Stimulated activated CD8-positive, alpha-beta memory T cell treated with anti-CD3 and anti-CD28 coated beads, Interleukin-2, amount 100 ng/mL, for 1 hour (primary cell): ENCODE measurements at places on chromosomes 2 and 18.

- DNase-seq: no peak
These were observed 37.1 kb downstream of the ICOS start for GRCh38 chr2:203973676-203974075.

DNA sequence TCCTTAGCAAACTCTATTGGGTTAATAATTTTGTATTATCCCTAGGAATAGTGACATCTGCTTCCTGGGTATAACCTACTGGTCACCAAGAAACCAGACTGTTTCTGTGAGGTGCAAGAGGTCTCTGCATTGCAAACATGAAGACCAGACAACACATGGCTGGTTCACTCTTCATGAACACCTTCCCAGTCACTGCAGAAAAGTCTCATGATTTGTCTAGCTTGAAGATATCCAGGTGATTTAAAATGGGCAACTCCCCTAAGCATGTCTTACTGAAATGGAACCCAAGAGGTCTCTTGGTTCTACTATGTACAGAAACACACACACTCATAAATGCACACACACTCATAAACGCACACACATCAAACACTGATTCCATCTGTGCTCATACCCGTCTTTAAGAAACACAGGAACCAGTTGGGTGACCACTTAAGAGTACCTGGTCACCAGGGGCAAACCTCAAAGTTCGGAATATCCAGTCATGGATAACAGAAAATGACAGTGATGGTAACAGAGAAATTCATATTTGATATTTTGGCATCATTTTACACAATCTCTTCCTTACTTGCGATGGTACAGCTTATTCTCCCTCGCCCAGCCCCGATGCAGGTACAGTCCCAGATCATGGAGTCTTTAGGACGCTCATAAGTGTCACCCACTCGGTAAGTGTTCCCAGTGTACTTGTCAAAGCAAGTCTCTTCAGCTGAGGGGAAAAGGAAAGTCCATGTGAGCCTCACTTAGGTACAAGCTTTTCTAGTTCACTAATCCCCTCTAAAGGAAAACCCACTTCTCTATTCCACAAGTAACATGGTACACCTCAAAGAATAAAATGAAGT is 2.9 kb downstream of the FN1 start:
- DNase-seq: no peak

DNA sequence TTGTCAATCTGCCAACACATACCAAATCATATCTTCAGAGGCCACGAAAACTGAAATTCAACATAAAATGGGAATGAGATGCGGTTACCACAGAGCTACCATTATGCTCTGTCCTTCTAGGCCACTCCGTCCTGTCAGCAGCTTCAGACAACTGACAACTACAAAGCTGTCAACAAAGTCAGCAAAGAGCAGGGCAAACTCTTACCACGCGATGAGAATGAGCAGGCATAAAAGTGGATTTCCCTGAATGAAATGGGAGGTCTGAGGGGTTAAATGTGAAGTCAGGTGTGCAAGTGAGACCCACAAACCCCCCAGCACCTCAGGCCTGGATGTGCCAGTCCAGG is 130.1 kb downstream of the LNPK start:
- DNase-seq: no peak

DNA sequence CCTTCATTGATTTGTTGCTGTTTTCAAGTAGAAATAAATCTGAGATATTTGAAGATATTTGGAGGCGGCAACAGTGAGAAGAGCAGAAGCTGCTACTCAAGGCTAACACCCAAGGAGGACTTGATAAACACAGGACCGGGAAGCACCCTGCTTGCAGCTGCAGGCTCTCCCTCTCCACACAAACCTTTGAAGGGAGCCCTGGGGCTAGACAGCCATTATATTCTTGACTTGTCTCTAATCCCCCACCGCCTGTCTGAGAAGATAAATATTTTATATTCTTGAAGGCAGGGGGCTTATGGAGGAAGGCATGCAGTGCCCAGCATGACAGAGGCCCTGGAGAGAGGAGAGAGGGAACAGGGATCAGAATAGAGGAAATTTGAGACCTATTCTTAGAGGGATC is 50.9 kb upstream of the SMAD2 start:
- DNase-seq: no peak

DNA sequence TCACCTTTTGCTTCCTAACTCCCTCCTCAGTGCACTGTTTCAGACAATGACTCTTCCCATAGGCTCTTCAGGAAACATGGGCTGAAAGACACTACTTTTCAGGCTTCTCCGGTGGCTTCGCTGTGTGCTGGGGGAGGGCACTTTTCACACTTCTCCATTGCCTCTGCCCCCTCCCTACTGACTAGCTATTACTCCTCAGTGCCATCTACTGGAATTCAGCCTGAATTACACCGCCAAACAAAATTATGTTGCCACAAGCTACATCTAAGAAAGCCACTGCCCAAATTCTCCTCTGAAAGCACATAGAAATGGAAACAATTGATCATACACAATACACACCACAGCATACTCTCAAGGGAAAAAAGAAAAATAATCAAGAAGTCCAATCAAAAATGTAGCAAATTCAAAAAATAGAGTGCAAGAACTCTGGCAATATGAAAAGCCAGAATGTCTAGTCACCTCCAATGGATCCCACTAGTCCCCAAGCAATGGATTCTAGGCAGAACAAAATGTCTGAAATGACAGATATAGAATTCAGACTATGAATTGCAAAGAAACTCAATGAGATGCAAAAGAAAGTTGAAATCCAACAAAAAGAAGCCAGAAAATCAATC is 1139.4 kb upstream of the GYPC start:
- DNase-seq: no peak

DNA sequence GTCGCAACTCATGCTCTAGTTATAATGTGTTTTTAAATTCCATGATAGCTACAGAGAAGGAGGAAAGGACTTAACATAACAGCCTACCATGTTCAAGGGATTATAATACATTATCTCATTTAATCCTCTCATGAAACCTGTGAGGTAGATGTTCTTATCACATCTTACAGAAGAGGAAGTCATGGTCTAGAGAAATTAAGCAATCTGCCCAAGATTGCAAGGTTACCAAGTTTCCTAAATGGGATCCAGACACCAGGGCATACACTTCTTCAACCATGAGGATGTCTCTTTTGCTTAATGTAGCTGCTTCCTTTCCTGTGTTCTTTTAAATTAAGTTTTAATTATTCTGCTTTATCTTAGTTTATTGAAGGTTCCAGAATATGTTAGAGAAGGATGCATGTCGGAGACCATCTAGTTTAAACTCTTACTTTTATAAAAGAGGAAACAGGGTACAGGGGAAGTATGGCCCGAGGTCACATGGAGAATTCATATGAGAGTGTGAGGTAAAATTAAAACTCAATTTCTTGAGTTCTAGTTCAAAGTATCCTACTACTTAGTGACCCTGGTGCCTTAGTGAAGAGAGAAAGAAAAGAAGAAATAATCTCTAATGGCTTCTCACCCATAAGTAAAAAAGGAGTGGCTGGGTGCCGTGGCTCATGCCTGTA is 3.6 kb upstream of the IL1A start:
- DNase-seq: no peak
